ENCODE measurements at places on chromosomes 1 and 21.
A peak's percentile ranks its signal among the peaks of the same experiment; 100 is the strongest.

GRCh38 chr1:223423641-223424233 lies 30.5 kb downstream of the CCDC185 start:
- no peak for DNase-seq

GRCh38 chr1:179184403-179184802 lies 45.1 kb downstream of the ABL2 start:
- no peak for DNase-seq

GRCh38 chr1:215807911-215808436 lies 240.9 kb downstream of the KCTD3 start:
- DNase-seq, result no peak

DNA sequence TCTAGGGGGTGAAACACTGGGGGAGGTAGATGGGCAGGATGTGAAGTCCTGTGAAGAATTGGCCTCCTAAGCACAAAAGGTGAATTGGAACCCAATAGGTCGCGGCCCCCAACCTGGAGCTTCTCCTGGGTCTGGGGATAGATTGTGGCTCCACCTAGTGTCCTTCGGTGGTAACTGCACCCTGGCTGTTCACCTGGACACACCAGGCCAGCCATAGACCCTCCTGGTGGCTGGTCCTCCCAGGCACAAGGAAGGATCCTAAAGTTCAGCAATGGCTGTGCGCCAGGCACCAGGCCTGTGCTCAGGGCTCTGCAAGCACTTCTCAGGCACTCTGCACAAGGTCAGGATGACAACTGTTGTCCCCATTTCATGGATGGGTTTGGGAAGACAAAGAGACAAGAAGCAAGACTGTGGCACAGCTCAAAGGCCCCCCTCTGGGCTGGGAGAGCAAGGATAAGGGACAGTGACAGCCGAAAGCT lies 13.5 kb downstream of the ESPN start:
- peak; percentile 63 for DNase-seq

DNA sequence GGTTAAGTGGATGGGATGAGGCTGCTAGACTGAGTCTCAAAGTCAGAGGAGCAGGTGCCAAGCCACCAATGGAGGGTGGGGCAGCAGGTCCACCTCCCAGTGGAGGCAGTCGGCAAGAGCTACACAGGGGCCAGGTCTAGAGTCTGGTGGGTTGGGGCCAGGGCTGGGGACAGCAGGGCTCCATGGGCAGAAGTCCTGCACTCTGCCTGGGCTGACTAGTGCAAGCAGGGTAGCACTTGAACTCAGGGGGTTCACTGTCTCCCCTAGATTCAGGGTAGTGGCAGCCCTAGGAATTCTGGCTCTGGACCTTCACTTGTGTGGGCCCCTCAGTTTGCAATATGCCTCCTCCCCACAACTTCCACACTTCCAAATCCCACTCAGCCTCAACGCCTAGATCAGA lies 66.2 kb downstream of the SYT6 start:
- DNase-seq, result no peak

GRCh38 chr21:29176471-29177120 lies 46.2 kb downstream of the MAP3K7CL start:
- DNase-seq, result no peak

GRCh38 chr1:227312361-227313025 lies 5.8 kb downstream of the CDC42BPA start:
- no peak for DNase-seq

- DNase-seq, result peak; percentile 3
These were observed 774 bp upstream of the WDTC1 start for GRCh38 chr1:27233667-27234048.

GRCh38 chr1:10753299-10753698 lies 43.1 kb downstream of the CASZ1 start:
- no peak for DNase-seq
